ENCODE measurements at places on chromosomes 3 and 15. TPM values are rescaled to one million over a fixed set of nuclear protein-coding genes. Genes with fewer than 3 reads are reported as not detected.

NME9 gene
- total RNA-seq, result not detected

TNNC1 gene
- 2.0 TPM for total RNA-seq

EPHA6 gene
- not detected for total RNA-seq

GRAMD1C gene
- 12.1 TPM for total RNA-seq

PDZRN3 gene
- total RNA-seq, result 40.5 TPM
